GM12864 (cell line): ENCODE measurements at places on chromosomes 2 and 18.

DNA sequence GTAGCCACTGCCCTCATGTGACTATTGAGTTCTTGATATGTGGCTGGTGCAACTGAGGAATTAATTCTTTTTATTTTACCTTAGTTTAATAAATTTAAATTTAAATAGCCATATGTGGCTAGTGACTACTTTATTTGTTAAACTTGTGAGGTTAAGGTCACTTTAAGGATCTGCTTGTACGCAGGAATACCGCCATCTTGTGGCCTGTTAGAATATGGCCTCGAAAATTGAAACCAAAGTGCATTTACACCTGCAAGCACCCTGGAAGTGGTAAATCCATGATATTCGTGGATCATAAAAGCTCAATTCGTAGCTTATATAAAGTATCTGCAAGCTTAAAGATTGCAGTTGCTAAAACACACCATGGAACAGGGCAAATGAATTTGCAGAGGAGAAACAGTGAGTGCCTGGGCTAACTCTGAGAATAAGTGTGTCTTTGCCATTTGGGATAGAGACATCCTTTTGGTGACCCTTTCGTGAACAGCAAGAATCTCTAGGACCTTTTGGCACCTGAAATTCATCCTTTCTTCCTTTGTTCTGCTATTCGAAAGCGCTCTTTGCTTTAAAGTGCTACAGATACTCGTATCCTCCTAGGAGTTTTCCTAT lies 59.9 kb upstream of the REG3A start:
- peak; percentile 37 for DNase-seq

DNA sequence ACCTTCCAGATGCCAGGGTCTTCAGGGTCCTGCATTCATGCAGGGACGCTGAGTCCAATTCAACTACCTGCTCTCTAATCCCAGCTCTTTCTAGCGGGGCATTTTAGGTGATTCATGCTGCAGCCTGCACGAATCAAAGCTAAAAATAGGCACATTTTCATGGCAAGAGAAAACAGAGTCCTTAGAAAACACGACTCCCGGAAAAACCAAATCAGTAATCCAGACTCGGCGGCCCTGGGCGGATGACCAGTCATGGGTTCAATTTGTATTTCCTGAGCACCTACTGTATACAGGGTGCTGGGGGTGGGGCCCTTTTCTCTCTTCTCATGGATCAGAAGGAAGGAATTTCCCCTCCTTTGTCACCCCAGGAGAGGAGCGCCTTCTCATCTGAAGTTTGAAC lies 64.4 kb downstream of the LONRF2 start:
- DNase-seq = no peak

DNA sequence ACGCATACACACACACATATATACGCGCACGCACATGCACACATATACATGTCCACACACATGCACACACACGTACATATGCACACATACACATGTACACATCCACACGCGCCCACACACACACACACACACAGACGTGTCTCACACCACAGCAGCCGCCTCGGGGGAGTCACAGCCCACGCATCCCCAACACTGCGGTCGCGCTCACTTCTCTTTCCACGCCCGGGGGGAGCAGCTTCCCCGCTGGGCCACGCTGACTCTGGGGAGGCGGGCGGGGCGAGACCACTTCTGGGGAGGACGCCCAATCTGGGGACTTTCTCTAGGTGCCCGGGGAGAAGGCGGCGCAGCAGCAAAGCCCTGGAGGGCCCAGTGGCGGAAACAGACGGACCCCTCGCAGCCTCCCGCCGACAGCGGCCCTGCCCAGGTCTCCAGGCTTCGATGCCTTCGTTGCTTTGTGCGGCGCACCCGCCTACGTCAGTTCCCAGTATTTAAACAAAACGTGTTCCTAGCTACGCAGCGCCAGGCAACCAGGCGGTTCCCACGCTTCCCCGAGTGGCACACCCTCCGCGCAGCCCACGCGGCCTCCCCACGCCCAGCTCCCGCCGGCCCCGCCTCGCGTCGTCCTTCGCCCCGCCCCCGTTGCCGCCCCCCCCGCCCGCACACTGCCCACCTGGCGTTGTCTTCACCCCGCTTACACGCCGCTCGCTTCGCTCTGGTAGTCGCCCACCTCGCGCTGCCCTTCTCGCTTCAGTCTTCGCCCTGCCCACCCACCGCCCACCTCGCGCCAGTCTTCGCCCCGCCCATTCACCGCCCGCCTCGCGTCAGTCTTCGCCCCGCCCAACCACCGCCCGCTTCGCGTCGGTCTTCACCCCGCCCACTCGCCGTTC lies 810 bp upstream of the RBFA start:
- peak; percentile 27 for DNase-seq

- DNase-seq = no peak
Observed at GRCh38 chr2:20425371-20425881, 21.4 kb upstream of the RHOB start.

DNA sequence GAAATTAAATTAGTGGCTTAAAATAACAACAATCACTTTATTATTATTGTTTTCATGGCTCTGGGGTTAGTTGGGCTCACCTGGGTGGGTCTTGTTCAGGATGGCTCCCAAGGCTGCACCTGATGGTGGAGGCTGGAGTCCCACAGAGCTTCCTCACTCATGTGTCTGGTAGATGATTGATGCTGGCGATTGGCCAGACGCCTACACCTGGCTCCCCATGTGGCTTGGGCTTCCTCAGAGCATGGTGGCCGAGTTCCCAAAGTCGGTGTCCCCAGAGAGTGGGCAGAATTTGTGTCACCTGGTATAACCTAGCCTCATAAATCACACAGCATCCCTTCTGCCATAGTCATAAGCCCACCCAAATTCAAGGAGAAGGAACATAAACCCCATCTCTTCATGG lies 18.2 kb downstream of the DBI start:
- no peak for DNase-seq

GRCh38 chr2:170073288-170073687 lies 104.7 kb upstream of the MYO3B start:
- no peak for DNase-seq

- DNase-seq = no peak
Observed at GRCh38 chr2:7866825-7867224, 815.0 kb upstream of the ID2 start.

- DNase-seq = no peak
Observed at GRCh38 chr2:84807063-84807485, 73.8 kb downstream of the TRABD2A start.

DNA sequence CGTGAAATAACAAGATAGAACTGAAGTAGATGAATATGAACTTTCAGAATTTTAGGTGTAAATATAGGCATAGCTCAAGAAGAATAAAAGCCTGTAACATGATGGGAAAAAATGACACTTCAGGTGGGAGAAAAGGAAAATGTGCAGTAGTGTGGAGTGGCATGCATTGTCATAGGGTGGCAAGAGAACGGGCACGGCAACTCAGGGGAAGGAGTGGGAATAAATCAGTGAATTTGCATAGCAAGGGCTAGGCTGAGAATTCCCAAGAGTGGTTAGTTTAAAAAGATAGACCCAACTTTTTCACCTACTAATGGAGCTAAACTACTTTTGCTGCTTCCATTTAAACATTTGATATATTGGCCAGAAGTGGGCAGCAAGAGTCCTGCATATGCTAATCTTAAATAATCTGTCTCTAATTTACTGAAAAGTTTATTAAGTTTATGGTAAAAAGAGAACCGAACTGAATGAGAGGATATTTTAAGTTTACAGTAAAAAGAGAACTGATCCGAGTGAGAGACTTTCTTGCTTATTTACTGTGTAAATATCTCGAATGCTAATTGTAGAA lies 228.1 kb downstream of the CTNNA2 start:
- no peak for DNase-seq

DNA sequence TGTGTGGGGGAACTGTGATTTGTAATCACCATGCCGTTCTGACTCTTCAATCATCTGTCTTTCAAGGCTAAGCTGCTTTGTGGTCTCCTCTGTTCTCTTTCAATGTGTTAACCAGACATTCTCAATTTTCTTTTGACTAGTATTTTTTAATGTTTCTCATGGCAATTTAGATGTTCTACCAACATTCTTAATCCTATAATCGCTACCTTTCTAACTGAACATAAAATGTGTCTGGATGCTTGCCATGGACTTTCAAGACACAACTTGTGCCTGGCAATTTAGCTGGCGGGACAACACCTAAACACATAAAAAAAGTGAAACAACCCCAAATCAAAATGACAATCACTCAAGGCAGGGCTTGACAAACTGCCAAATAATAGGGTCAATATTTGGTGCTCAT lies 135.0 kb upstream of the ACKR3 start:
- DNase-seq = no peak

GRCh38 chr18:11849279-11849678 lies 1.9 kb upstream of the CHMP1B start:
- no peak for DNase-seq

- DNase-seq = no peak
Observed at GRCh38 chr2:64697297-64698176, 43.8 kb upstream of the SERTAD2 start.

GRCh38 chr2:206316141-206316540 lies 41.7 kb downstream of the ZDBF2 start:
- DNase-seq = no peak

- DNase-seq = no peak
Observed at GRCh38 chr2:98334439-98335078, 11.7 kb upstream of the CNGA3 start.

- DNase-seq = no peak
Observed at GRCh38 chr2:151165105-151165684, 96.5 kb downstream of the RBM43 start.

GRCh38 chr18:61496374-61496773 lies 163.1 kb downstream of the CDH20 start:
- DNase-seq = no peak

- DNase-seq = no peak
Observed at GRCh38 chr2:17879137-17879912, 858 bp downstream of the KCNS3 start.

DNA sequence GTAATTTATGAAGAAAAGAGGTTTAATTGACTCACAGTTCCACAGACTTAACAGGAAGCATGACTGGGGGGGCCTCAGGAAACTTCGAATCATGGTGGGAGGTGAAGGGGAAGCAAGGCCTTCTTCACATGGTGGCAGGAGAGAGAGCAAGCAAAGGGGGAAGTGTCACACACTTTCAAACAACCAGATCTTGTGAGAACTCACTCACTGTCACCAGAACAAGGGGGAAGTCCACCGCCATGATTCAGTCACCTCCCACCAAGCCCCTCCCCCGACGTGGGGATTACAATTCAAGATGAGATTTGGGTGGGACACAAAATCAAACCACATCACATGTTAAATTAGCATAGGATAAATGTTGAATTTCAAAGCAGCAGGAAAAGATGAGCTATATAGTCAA lies 56.2 kb downstream of the STRADB start:
- no peak for DNase-seq

DNA sequence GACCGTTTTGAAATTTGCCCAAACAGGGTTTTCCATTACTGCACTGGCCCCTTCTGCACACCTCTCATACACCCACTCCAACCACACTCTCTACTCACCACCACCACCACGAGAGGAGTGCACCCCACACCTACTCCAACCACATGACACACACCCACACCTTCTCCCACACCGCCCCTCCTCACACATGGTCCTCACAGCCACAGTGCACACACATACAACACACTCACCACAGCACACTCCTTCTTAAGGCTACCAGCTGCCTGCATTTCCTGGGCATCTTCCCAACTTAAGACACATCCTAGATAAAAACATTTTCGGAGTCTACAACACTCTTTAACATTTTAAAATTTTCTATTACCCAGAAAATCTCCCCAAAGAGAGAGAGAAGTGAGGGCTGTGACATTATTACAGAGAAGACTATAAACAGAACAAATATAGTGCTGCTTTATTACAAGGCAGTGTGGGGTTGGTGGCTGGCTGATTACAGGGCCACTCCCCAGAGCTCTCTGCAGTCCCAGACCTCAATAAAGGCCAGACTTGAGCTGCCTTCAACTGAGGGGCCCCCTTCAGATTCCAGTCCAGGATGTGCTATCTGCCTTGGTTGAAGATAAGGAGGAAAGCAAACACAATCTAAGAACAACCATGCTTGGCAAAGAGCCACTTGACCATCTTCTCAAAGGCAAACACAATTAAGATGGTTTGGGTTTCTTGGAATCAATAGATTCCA lies 36.1 kb downstream of the NHEJ1 start:
- no peak for DNase-seq

DNA sequence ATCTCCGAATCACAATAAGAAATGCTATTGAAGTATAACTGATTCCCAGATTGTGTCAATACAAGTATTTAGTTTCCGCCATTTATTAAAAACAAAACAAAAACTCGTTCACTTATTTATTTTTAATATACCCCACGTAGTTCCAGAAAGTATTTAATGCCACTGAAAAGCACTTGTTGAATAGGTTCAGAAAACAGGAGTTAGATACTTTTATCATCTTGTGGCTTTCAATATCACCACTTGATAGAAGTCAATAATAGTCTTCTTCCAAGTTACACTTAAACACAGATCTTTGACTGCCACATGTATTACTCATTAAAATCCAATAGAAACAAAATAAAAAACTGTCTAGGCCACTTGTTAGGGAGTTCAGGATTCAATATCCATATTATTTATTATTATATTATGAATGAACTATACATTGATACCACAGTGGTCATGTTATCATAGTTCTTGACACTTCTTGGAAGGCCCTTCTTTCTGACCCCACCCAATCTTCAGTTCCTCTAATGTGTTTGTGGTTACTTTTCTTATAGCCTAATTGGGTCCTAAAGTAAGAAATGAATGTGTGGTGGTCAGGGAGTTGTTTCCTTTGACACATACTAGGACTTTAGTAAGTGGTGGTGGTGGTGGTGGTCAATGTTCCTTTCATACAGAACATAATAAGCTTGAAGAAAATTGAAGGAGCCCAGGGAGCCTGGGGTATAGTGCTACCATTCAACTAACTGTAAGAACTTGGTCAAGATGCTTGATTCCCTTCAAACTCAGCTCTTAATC lies 221.3 kb upstream of the ITGA4 start:
- peak; percentile 79 for DNase-seq

- DNase-seq = no peak
Observed at GRCh38 chr2:205596581-205596980, 85.7 kb upstream of the NRP2 start.

- no peak for DNase-seq
Observed at GRCh38 chr2:49753344-49753985, 599.1 kb upstream of the FSHR start.

DNA sequence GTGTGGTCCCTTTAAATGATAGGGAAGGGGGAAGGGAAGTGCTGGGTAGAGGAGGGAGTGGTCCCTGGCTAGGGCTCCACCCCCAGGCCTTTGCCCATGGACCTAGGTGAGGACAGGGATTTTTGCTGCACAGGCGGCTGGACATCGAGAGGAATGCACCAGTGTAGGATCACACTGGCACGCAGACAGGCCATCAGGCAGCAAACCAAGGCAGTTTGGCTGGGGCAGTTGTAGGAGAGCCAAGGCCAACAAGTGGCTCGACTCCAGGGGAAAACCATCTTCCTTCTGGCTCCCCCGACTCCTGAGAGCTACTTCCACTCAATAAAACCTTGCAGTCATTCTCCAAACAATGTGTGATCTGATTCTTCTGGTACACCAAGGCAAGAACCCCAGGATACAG lies 402.0 kb upstream of the LRRTM1 start:
- DNase-seq = no peak

DNA sequence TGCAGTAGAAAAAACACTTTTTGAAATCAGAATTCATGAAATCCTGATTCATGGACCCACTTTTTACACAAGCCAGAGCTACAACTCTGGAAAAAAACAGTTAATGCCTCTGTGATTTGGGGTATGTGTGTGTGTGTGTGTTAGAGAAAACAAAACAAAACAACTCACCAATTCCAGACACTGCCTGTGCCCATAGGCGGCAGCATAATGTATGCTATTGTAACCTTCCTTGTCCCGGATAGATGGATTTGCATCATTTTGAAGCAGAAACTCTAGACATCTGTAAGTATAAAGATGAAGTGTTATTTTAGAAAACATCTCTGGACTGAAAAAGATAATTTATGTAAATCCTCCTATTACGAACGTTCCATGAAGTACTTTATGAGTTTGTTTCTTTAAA lies 152.0 kb upstream of the PGAP1 start:
- DNase-seq = no peak
